Fibroblast of skin of left biceps (primary cell): ENCODE measurements at places on chromosomes 13 and 19.

GRCh38 chr13:77042566-77043177 is 15.7 kb upstream of the FBXL3 start:
- DNase-seq: no peak

DNA sequence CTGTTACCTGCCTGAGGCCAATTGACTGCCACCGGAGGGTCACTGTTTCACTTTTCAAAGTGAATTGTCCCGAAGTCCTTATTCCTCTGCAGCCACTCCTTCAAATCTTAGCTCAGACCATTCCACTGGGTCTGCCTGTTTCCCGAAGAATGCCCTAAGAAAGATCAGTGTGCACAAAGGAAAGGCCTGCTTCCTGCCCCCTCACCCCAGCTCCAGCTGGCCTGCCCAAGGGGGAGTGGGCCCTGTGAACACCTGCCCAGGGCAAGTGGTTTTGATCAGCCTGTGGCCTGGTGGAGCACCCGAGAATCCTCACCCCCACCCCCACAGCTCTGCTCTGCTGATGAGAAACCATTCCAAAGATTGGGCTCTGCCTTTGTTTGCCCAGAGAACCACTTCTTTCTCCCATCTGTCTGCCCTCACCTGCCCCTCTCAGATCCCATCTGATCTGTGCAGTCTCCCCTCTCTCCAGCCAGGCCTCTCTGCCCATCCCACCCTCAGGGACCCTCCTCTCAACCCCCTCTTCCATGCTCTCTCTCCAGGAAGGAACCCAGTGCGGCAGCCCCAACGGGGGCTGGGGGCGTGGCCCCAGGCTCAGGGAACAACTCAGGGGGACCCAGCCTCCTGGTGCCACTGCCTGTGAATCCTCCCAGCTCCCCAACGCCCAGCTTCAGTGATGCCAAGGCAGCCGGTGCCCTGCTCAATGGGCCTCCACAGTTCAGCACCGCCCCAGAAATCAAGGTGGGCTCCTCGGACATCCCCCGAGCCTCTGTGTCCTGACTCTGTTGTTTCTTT is 10.3 kb downstream of the LENG1 start:
- no peak for DNase-seq

DNA sequence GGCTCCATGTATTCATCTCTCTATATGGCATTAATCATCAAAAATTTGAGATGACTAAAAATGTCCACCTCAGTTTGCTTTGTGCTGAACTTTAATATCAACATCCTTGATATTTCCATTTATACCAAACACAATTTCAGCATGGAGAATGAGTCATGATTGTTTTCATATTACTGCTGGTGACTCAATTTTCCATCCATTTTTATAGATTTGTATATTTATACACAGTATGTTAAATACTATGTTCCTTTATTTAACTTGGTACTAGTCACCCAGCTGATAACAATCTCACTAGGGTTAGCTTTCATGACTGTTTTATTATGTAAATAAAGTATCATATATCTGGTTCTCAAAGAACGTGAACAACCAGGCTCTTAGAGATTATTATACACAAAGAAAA is 1255.1 kb downstream of the SLITRK1 start:
- no peak for DNase-seq

GRCh38 chr13:111536075-111536642 is 215.7 kb downstream of the TEX29 start:
- no peak for DNase-seq

DNA sequence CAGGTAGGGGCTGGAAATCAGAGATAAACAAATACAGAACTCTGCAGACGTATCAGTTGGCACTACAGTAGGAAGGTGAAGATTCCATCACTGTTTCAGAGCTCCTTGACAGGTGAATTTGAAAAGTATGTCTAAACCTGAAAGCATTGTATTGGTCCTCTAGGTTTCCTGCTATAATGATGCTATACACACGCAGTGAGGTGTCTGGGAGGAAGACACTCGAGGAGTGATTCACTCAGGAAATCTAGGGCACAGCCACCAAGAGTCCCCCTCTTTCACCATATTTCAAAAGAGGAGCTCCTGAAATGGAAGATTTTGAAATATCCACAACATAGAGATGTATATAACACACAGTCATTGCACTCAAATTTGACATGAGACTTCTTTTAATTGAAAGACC is 331.0 kb upstream of the DACH1 start:
- no peak for DNase-seq

DNA sequence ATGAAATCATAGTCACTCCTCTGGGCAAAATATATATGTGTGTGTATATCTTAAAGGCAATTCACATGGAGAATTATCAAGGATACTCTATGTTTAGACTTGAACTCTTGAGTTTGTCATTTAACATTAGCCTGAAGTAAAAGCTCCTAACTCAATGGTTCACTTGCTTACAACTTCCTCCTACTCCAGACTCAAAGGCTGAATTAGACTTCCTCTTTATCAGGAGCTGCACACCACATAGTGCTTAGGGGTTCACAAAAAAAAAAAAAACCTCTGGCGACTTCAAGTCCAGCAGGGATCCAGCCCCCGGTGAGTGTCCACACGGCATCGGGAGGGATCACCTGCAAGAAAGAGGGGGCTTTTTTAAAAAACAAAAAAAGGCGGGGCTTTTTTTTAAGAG is 68.2 kb upstream of the LSM14A start:
- DNase-seq: no peak

GRCh38 chr19:16899566-16900075 is 10.8 kb downstream of the F2RL3 start:
- DNase-seq: no peak

DNA sequence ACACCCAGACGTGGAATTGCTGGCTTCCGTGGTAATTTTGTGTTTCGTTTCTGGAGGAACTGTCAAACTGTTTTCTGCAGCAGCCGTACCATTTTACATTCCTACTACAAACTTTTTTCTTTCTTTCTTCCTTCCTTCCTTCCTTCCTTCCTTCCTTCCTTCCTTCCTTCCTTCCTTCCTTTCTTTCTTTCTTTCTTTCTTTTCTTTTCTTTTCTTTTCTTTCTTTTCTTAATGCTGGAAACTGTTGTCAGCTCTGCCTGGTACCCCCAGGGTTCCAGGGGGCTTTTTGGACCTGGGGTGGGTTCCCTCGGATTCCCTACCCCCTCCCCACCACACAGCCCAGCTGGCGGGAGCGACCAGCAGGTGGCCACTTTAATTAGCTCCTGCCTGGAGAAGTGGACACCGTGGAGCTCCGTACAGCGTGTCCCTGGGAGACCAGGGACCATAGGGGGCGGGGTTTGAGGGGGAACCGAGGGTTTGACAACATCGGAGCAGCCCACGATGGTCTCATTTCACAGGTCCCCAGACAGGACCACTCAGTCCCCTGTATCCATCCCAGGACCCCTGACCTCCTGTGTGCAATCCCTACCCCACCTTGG is 24.4 kb downstream of the CELF5 start:
- DNase-seq: no peak

DNA sequence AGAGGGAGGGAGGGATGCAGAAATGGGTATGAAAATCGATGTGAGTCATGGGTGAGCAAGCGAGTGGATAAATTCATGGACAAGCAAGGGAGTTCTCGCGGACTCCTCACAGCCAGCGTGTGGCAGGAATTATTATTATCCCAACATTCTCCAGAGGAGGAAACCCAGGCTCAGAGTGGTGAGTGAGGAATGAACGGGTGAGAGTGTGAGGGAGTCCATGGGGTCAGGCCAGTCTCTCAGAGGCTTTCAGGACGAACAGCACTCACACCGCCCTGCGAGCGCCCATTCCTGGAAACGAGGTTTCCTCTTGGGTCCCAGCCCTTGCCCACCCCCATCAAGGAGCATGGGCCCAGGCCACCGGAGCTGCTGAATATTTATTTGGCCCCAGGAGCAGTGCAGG is 6.3 kb upstream of the DNAAF3 start:
- no peak for DNase-seq

DNA sequence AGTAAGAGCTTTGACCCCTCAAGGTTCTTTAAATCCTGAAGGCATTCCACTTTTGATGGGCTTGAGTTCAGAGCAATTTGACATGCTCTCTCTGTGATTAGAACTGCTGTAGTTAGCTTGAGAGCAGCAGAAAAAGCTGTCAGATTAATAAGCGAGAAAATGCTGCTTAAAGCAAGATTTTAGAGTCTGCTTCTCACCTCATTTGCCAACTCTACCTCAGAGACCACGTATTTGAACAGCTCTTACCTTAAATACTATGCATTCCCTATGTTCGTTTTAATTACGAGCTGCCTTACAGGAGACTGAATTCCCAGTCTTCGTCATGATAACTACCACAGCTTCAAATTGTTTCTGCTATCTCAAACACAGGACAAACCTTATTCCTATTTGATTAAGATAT is 253.4 kb downstream of the SLITRK6 start:
- no peak for DNase-seq

DNA sequence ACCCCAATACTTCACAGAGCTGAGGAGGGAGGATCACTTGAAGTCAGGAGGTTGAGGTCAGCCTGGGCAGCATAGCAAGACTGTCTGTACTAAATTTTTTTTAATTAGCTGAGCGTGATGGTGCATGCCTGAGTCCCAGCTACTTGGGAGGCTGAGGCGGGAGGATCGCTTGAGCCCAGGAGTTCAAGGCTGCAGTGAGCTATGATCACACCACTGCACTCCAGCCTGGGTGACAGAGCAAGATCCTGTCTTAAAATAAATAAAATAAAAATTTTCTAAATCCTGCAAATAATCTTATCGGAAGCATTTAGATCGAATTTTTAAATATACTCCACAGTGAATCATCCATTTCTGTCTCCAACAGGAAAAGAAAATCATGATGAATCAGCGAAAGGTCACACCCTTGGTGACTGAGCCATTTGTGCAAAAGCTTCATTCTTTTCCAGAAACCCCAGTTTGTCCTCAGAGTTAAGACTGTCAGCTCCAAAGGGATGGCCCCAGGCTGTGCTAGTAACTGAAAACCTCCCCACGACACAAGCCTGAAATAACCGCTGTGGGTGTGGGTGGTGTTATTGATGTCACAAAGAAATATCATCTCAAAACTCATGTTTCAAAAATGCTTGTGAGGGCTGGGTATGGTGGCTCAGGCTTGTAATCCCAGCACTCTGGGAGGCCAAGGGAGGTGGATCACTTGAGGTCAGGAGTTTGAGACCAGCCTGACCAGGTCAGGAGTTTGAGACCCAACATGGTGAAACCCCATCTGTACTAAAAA is 167.6 kb downstream of the PTPRS start:
- DNase-seq: peak; percentile 82

DNA sequence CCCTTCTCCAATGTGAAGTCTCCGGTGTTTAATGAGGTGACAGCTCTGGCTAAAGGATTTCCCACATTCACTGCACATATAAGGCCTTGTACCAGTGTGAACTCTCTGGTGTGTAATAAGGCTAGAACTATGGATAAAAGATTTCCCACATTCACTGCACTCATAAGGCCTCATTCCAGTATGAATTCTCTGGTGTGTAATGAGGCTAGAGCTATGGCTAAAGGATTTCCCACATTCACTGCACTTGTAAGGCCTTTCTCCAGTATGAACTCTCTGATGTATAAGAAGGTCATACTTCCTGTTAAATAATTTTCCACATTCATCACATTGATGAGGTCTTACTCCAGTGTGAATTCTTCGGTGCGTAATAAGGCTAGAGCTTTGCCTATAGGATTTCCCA is 5.9 kb downstream of the ZNF256 start:
- DNase-seq: no peak

DNA sequence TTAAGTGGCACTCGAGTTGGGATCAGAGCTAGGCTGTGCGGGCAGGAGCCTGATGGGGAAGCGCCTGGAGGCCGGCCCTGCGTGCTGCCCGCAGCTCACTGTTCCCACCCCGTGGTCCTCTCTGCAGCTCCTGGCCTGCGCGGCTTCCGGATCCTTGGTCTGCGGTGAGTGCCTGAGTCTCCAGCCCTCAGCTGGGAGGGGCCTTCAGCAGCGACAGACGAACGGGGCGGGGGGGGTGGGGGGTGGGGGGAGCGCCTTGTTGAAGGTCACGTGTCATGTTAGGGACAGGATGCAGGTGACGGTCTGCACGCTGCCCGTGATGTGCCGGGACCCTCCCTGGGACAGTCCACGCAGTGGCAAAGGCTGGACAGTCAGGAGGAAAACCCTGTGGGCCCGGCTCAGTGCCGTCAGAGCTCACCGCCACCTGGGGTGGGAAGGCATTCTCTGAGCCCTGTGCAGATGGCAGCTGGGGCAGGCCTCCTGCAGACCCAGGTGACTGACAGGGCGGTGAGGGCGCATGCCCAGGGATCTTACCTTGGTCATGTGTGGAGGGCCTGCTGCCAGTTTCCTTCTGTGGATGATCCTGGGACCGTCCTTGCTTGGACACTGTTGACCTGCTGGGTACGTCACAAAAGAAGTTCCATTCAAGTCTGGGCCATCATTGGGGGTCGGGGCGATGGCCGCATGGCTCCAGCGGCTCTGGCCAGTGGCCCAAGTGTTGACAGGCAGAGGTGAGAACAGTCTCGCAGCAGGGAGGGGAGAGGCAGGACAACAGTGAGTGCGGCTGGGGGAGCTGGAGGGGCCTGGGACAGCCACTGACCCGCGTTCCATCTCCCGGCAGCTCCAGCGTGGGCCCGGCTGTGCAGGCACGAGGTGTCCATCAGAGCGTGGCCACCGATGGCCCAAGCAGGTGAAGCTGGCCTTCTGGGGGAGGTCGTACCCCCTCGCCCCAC is 4.3 kb downstream of the NDUFS7 start:
- DNase-seq: no peak

- no peak for DNase-seq
Observed at GRCh38 chr19:8150178-8150865, 930 bp upstream of the FBN3 start.

GRCh38 chr13:24133021-24133795 is 27.3 kb upstream of the SPATA13 start:
- no peak for DNase-seq

- DNase-seq: no peak
Observed at GRCh38 chr13:110306960-110307766, at the start of the genes COL4A1 and COL4A2. Gene COL4A1, minus strand, starts transcription at chr13:110307157. Its CDS starts 130 bp downstream, at chr13:110307027. Gene COL4A2, plus strand, starts transcription at chr13:110307284. Its CDS starts 620 bp downstream, at chr13:110307904.

GRCh38 chr13:59086147-59086546 is 1077.6 kb downstream of the DIAPH3 start:
- peak; percentile 40 for DNase-seq

DNA sequence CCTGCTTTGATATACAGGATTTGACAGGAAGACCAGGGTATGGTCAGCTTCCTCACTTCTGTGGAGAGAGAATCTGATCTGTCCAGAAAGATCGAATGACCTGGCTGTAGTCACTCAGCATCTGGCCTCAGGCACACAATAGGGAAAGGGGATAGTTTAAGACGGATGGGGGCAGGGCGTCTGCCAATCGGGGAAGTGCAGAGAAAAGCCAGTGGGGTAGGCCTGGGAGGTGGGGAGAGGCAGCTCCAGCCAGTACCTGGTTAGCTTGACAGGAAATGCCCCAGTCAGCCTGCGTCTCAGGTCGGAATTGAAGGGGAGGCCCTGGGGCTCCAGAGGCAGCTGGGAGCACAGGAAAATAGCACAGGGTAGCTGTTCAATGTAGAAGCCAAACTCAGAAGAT is 12.4 kb downstream of the ZNF444 start:
- DNase-seq: no peak

GRCh38 chr13:96417939-96418685 is 328.2 kb downstream of the HS6ST3 start:
- no peak for DNase-seq

- DNase-seq: no peak
Observed at GRCh38 chr13:36293497-36293896, 4.1 kb downstream of the CCDC169 start.

GRCh38 chr19:45179072-45179891 is 698 bp downstream of the BLOC1S3 start:
- no peak for DNase-seq
